ENCODE measurements at places on chromosomes 3 and 15.
A peak's percentile ranks its signal among the peaks of the same experiment; 100 is the strongest.

- no peak for DNase-seq
Observed at GRCh38 chr15:42723068-42723467, 13.9 kb downstream of the CDAN1 start.

- DNase-seq = no peak
Observed at GRCh38 chr3:192899540-192899982, 18.1 kb downstream of the MB21D2 start.

GRCh38 chr3:46708401-46709156, 7.4 kb downstream of the TMIE start:
- DNase-seq = peak; percentile 3

- no peak for DNase-seq
Observed at GRCh38 chr15:70171256-70171886, 73.7 kb upstream of the TLE3 start.

DNA sequence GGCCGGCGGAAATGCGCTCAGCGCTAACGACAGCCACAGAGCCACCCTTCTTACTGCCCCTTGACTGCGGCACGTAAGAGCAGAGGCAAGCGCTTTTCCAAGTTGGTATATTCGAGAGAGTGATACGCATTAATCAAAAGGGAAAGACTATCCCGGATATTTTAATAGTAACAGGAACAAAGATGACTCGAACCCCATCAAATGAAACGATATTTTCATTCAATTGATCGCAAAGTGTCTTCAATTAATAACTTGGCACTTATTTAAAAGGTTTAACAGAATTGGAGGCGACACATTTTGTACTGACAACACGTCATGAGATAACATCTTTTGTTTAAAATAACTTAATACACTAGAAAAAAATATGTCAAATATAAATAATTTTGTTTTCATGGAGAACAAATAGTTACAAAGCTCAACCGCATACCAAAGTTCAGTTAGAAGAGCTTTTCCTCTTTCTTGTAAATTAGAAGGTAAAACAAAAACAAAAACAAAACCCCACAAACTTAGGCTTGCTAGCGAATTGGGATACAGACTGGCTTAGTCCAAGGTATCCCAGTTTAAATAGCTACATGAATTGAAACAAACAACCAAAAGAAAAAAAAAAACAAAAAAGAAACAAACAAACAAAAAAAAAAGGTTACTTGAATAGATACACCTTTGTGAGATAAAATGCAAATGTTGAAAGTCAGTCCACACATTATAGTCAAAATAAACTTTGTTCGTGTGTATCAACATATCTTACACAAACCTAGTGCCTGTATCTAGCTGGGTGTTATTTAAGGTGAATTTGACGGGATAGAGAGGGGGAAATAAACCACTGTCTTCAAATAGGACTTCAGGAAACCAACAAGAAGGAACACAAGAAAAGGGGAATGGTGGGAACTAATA, 10.2 kb downstream of the SHOX2 start:
- DNase-seq = no peak

- DNase-seq = no peak
Observed at GRCh38 chr15:25641762-25642161, 202.9 kb upstream of the UBE3A start.

DNA sequence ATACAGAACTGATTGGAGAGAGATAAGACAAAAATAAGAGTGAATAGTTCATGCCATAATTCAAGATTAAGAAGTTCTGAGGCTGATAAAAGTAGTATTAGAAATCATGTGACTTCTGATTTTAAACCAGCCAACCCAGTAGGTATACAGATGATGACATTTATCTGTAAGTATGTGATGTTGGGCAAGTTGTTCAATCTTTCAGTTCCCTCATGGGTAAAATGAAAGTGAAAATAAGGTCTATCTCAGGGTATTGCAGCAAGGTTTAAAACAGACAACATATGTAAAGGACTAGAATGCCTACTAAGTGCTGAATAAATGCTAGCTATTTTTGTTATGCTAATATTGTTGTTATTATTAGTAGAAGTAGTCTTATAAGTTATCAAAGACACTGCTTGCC, 1055.7 kb downstream of the NAALADL2 start:
- DNase-seq = no peak

DNA sequence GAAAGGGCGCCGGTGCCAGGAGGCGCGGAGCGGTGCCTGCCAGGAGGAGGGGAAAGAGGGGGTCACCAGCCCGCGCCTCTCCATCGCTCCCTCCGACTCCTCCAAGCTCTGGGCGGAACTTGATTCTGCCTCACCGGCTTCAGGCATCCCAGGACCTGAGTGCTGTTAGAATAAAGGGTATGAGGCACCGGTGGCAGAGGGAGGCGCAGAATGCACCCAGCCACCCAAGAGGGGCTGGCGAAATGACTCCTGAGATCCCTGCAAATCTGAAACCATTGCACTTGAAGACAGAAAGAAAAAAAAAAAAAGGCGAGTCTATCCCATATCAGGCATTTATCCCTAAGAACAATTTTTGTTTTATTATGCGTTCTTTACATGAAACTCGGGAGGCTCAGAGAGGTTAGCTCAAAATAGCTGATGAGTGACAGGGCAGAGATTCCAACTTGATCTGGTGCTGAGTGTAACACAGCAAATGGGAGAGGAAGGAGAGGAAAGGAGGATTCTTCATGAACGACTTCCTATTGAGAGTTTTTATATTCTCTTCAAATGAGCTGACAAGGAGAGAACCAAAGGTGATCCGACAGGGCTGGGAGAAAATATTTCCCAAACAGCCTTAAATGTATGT, 157.0 kb upstream of the FRMD4B start:
- DNase-seq = no peak

DNA sequence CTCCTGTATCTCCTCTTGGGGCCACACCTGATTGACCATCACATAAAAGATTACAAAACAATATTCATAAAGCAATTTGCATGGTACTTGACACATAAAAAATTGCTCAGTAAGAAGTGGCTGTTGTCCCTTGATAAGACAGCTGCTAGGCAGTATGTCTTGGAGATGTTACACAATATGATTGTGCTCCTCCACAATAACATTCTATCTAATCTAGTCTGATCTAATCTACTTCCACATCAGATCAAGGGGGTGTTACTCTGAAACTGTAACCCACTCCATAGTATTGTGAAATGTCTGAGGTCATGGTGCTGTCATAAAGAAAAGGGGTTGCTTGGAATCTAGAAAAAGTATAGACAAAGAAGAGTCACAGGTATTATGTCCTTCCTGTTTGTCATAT, 23.4 kb upstream of the AQP9 start:
- DNase-seq = no peak

DNA sequence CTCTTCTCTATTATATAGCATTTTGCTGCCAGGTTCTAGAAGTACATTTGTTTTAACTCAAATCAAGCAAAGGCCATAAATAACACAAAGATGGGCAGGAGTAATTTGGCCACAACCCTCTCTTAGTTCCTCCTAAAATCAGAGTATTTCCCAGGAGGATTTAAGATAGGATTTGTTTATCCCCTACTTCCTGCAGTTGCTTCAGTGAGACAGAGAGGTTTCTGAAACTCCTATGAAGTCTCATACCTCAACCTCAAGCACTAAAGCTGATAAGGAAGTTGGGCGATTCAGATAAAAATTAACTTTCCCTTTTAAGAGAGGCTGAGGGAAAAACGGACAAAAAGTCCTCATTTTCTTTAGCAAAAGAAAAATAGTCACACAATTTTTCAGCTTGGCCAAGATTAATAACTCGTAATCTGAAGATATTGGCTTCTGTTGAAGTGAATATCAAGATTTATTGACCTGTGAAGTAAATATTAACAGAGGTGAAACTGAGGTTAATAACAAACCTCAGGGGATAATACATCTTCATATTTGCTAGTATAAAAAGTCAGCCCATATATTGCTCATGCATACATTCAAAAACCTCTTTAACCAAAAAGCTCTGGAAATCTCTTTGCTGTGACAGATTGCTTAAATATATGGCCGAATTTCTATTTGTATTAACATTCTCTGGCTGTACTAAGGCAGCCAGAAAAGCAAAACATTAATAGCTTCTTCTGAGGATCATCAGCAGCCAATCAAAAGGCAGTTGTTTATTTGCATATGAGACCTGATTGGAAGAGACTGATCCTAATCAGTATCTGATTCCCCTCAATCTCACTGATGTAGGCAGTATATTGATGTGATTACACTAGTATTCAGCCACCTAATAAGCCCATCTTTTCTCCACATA, 90.6 kb upstream of the GADL1 start:
- DNase-seq = no peak

- DNase-seq = no peak
Observed at GRCh38 chr3:185089751-185090150, 63.1 kb downstream of the C3orf70 start.

- no peak for DNase-seq
Observed at GRCh38 chr15:67181221-67181639, 73.2 kb downstream of the AAGAB start.

GRCh38 chr3:44359146-44359751, 20.7 kb downstream of the TCAIM start:
- no peak for DNase-seq

DNA sequence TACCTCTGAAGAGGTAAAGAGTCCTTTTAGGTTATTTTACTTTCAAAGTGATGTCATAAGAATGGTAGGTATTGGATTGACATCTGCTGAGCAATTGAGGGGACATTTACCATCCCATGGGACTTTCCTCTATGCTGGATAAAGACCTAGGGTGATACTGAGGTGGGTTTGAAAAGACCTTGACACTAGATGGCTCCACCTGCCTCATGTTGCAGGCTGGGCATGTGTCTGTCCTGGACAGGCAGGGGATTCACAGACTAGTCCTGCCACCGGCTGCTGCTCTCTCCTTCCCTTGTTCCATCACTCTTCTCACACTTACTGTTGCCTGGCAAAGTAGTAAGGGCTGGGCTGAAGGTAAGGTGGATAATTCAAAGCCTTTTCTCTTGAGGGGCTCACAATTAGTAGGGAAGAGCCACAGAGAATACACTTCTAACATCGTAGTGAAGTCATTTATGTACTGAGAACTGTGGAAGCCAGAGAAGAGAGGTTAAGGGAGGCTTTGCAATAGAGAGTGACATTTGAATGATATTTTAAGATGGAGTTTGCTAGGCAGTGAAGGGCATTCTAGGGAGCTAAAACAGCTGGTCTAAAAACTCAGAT, 27.7 kb downstream of the TRAK1 start:
- peak; percentile 34 for DNase-seq

DNA sequence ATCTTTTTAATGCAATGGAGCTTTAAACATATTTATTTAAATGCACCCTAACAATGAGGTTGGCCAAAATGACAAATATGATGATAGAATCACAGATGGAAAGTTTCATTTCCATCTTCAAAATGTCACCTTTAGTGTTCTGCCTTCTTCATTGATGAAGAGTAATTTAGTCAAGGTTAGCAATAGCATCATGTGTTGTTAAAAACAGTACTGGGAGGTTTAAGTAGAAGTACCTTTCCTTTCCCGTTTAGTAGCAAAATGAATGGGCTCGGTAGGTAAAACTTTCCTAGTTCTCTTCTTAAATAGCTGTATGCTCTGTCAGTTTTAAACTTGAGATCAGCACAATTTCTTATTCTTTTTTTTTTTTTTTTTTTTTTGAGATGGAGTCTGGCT, 35.1 kb downstream of the EIF2AK4 start:
- no peak for DNase-seq

Data from body of pancreas (tissue), 4 donors.